ENCODE measurements at places on chromosomes 7 and 10.
A peak's percentile ranks its signal among the peaks of the same experiment; 100 is the strongest.

DNA sequence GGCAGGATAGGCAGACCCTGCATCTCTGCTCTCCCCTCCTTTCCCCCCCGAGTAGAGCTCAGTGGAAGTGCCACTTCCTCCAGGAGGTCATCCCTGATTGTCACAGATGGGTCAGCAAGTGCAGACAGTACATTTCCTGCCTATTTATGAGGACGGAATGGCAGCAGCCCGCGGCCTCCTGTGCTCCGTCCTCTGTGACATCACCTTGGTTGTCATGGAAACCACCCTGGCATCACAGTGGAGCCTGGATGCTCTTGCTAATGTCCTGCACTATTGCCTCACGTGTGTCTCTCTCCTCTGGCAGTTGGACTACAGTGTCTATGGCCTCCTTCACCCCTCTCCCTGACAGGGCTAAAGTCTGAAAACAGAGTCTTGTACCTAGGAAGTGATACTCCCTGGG, 148.6 kb downstream of the SH3PXD2A start:
- H3K27me3 ChIP-seq, result no peaks in the 10 kb centered on the region
- H3K27ac ChIP-seq, result no peak overlapping the region
- no peaks in the 10 kb centered on the region for H3K36me3 ChIP-seq
- no peaks in the 10 kb centered on the region for H3K4me1 ChIP-seq

DNA sequence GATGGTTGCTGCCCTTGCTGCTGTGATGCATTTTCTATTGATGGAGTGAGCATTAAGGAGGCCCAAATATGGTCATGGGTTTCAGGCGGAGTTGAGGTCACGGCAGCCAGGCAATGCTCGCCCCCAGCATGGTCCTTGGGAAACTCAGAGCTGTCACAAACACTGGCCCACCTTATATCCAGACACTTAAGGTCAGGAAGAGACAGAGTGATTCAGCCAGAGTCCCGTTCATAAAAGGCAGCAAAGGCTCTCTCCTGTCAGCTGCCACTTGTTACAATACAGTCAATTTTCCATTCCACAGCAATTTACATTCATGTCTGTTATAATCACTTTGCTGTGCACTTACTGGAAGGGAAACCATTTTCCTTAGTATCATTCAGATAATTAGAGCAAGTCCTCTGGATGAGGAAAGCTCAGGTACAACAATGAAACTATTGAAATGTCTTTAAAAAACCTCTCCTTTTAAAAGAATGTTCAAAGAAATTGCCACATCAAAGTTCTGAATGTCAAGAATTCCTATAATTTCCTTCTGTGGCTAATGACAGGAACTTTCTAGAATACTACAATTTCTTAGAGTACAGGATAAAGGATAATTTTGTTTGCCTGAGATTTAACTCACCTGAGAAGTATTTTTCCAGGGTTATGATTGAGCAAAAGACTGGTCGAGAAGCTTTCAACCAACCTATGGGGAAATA, 14.8 kb upstream of the ANKRD1 start:
- peaks cover 16% of the 10 kb centered on the region for H3K4me1 ChIP-seq
- no peaks in the 10 kb centered on the region for H3K27me3 ChIP-seq
- no peak overlapping the region for H3K4me3 ChIP-seq

DNA sequence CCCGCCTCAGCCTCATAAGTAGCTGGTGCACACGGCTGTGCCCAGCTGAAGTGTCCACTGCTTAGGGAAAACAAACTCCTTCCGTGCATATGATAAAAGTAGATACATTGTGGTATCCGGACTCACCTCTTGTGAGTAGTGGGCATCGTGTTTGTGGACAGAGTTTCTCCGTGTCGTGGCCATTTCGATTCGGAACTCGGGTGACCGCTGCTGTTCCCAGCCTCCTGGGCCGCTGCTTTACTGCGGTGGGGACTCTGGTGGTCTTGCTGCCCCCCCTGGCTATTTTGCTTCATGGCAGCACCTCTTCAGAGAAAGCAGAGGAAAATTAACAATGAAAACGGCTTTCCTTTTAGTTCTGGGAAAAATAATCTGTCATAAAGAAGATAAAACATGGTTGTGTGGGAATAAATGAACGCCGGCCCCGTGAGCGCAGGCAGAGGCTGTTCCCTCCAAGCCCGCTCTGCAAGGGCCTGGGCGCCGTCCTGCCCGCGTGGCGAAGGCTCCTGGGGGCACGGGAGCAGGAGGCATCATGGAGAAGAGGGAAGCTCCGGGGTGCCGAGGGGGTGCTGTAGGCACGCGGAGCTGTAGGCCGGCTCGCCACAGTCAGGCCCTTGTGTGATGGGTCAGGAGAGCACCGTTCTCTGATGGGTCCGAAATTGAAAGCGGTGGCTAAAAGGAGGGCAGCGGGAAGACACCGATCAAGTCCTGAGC, 107.4 kb downstream of the ACTR3B start:
- no peak overlapping the region for H3K27ac ChIP-seq
- H3K36me3 ChIP-seq, result no peaks in the 10 kb centered on the region
- no peaks in the 10 kb centered on the region for H3K27me3 ChIP-seq

DNA sequence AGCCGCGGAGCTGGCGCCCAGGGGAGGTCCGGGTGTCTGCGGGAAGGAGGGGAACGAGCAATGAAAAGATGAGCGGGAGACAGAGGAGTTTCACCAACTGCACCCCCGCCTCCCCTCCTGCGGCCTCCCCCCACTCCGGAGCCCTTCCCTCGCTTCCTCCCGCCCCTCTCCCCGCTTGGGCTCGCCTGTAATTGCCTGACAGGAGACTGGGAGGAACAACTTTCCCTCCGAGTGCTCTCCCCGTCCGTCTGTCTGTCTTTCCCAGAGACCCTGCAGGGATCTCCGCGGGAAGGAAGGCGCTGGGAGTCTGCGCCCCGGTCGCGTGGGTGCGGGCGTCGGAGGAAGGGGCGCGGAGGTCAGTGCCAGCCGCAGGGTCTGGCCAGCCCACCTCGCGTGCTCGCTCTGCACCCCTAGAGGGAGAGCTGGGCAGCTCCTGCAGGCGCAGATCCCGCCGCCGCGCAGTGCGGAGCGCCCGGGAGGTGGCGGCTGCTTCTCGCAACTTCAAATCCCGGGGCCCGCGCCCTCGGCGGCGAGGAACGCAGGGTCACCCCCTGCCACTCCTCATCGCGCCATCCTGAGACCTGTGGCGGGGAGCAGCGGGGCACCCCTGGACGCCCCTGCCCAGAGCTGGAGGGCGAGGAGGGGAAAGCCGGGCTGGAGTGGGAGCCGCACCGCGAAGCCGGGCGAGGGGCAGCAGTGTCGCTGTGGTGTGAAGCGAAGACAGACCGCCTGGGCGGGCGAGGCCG, 511 bp upstream of the NRP1 start:
- peak; percentile 11 for DNase-seq
- H3K4me3 ChIP-seq, result peak overlapping the region; percentile 93
- peaks cover 15% of the 10 kb centered on the region for H3K4me1 ChIP-seq
- H3K27ac ChIP-seq, result peak overlapping the region; percentile 95

GRCh38 chr10:52357971-52358370, 43.9 kb downstream of the DKK1 start:
- no peaks in the 10 kb centered on the region for H3K36me3 ChIP-seq
- no peak for DNase-seq
- no peaks in the 10 kb centered on the region for H3K4me1 ChIP-seq
- no peaks in the 10 kb centered on the region for H3K27me3 ChIP-seq
- no peak overlapping the region for H3K4me3 ChIP-seq

DNA sequence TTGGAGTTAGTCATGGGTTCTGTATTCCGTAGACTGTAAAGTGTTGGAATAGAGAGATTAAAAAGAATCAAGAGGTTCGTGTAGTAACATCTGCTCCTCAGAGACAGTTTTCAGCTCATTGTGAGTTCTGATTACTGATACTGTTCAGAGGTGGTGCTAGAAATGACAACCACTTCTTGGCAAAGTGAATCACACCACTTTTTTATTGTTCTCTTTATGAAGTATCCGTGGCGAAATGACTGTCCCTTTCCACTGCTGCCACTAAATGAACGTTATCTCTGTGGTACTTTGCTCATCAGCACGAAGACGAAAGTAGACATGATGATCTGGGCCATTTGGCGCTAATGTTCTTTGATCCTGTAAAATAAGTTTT, 860 bp downstream of the RPP30 start:
- peaks cover 20% of the 10 kb centered on the region for H3K36me3 ChIP-seq
- H3K4me3 ChIP-seq, result peak overlapping the region; percentile 87
- peaks cover 10% of the 10 kb centered on the region for H3K4me1 ChIP-seq
- DNase-seq, result no peak
- no peaks in the 10 kb centered on the region for H3K27me3 ChIP-seq

DNA sequence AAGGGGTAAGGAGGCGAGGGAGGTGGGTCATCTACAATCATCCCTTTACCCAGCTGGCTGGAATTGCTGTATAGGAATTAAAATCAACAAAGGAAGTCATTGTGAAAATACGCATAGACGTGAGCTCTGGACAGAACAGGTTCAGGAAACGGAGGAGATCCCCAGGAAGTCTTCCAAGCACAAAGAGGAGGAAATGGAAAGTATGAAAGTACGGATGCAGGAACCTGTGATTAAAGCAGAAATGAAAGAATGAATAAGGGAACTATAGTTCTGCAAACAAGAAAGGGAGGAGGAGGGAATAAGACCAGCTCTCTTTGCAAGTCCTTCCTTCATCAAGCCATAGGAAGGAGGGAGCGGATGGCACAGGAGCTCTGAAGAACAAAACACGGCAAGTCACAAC, 61.8 kb downstream of the PYROXD2 start:
- H3K36me3 ChIP-seq, result no peaks in the 10 kb centered on the region
- DNase-seq, result no peak
- H3K27ac ChIP-seq, result no peak overlapping the region
- H3K4me1 ChIP-seq, result no peaks in the 10 kb centered on the region

- H3K4me1 ChIP-seq, result peaks cover 32% of the 10 kb centered on the region
- H3K27ac ChIP-seq, result peak overlapping the region; percentile 86
- DNase-seq, result no peak
- no peak overlapping the region for H3K4me3 ChIP-seq
- H3K27me3 ChIP-seq, result no peaks in the 10 kb centered on the region
Observed at GRCh38 chr10:110824152-110824441, 47.6 kb upstream of the PDCD4 start.

DNA sequence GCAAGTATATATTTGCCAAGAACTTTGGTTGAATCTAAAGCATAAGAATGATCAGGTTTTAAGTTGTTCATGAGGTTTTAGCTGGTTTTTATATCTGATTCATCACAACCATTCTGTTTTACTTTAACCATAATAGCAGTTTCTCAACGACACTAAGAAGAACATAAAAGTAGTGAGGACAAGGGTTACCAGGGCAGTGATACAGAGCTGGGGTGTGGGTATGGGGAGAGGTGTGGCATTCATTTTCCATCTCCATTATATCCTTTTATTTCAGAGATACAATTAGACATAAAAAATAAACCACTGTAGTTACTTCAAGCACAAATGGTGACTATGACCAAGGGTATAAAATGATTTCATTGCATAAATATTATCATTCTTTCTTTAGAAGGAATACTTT, 149.8 kb upstream of the STEAP4 start:
- H3K27me3 ChIP-seq, result no peaks in the 10 kb centered on the region
- H3K4me1 ChIP-seq, result no peaks in the 10 kb centered on the region
- no peaks in the 10 kb centered on the region for H3K36me3 ChIP-seq
- no peak for DNase-seq
- no peak overlapping the region for H3K27ac ChIP-seq

- DNase-seq, result no peak
- H3K36me3 ChIP-seq, result no peaks in the 10 kb centered on the region
- H3K27me3 ChIP-seq, result no peaks in the 10 kb centered on the region
Observed at GRCh38 chr7:22443370-22444180, 56.4 kb downstream of the STEAP1B start.

DNA sequence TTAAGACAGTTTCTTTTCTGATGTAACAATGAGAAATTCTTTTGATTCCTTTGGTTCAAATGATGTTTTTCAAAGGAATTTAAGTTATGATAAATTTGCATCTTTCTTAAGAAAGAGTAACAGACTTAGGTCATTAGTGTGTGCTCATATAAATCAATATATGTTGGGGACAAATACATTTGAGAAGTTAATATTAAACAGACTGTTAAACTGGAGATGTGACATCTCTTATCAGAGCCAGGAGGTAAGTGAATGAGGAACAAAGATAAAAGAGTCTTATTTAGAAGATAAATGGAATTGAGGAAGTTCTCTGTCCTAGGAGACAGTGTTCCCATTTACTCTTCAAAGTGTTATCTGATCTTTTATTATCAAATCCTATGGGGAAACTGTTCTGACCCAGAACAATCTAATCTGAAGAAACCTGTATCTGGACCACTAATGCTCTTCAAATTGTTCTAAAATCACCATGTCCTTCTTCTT, 104.8 kb upstream of the LAMB4 start:
- no peak overlapping the region for H3K27ac ChIP-seq
- DNase-seq, result no peak
- H3K4me1 ChIP-seq, result no peaks in the 10 kb centered on the region
- H3K4me3 ChIP-seq, result no peak overlapping the region
- no peaks in the 10 kb centered on the region for H3K27me3 ChIP-seq

DNA sequence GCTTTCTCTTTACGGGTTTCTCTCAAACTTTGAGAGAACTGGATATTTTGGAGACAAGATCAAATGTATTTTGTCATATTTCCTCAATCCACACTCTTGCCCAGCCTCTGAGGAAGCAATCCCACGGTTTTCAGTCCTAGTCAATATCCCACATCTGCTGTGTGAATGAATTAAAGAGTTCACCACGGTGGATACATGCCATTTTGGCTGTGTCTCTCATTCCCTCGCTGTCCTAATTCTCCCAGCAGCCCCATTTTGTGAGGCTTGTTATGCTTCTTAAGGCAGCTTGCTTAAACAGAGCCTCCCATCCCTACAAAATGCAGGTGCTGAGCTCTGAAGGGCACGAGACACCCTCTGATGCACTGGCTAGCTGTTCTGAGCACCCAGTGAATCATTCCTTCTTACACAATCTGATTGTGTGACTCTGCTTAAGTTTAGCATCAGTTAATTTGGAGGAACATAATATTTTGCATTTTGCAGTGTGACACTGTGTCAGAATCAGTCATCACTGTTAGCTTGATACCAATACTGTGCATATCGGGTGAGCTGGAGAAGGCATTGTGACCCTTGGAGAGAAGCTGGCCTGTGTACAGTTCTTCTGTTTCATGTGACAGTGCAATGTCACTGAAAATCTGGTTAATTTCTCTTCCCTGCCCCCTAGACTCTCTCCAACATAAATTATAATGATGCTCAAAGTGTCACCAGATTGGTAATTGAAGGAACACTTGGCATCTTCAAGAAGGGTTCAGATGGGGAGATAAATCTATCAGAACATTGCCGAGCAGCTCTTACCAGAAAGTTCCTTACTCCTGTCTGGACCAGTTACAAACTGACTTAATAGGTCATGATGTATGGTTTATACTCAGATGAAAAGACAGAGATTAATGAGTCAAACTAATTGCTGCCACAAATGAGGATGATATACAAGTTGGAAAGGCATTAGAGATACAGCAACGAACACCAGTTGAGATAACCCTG, 103.7 kb upstream of the AOAH start:
- H3K36me3 ChIP-seq, result no peaks in the 10 kb centered on the region
- H3K4me3 ChIP-seq, result no peak overlapping the region
- no peaks in the 10 kb centered on the region for H3K4me1 ChIP-seq
- H3K27me3 ChIP-seq, result no peaks in the 10 kb centered on the region

- no peaks in the 10 kb centered on the region for H3K27me3 ChIP-seq
- DNase-seq, result no peak
- H3K36me3 ChIP-seq, result no peaks in the 10 kb centered on the region
- H3K27ac ChIP-seq, result no peak overlapping the region
Observed at GRCh38 chr7:125025620-125026019, 96.0 kb upstream of the POT1 start.

GRCh38 chr7:155620497-155620896, 24.0 kb upstream of the RBM33 start:
- no peaks in the 10 kb centered on the region for H3K4me1 ChIP-seq
- H3K27me3 ChIP-seq, result no peaks in the 10 kb centered on the region
- H3K36me3 ChIP-seq, result no peaks in the 10 kb centered on the region
- no peak for DNase-seq

All from ascending aorta (tissue), 2 donors.